ENCODE measurements at places on chromosomes 4 and X.

DNA sequence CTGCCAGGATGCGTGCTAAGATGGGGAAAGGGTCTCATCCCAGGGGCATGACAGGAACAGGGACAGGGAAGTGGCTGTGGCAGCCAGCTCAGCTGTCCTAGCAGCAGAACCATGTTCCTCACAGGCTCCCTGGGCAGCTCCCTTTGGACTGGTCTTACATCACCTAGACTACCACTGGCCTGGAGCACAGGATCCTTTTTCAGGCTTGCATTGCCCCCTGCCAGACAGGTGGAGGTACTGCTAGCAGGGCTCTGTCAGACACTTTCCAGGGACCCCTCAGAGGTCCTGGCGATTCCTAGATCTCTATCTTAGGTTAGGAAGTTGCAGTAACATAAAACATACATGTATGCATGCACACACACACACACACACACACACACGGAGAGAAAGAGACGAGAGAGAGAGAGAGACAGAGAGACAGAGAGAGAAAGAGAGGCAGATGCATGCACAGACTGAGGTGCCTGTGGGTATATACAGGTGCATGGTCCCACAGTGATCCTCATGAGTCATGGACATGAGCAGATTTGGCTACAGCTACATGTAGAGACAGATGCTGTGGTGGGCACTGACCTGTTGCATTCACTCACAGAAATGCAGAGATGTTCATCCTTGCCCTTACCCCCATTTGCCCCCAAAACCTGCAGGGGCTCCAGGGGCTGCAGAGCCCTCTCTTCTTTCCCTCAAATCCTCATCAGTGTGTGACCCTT lies 63.6 kb downstream of the STARD8 start:
- DNase-seq = no peak

DNA sequence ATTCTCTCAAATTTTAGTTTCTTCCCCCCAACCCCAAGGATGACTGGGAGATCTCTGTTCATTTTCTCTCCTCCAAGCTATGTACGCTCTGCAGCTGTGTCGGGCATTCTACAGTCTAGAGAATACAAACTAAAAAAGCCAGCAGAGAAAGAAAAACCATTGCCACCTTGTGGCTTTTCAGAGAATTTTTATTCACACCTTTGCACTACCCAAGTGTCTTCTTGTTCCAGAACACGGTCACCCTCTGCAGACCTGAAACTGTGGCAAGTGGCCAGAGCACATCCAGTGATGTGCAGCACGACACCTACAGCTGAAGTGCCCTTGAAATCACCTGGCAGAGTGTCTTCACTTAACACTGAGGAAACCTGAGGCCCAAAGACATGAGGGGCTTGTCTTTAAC lies 68.6 kb downstream of the CHST7 start:
- DNase-seq = no peak

DNA sequence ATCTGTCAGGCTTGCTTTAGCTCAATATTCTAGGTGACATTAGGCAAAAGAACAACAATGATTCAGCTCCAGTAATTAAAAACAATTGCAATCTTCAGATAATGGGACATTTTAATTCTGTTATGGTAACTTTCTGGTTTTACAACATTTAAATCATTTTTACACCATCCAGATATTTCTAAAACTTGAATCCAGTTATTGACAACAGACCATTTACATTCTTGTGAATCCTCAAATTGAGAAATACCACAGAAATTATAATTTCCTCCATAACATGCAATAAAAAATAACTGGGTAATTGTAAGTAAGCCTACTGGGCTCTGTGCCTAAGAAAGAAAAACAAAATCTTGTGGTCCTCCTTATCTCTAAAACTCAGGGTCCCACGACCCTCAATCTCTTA lies 195.0 kb upstream of the S100G start:
- DNase-seq = no peak

- DNase-seq = no peak
Observed at GRCh38 chrX:17226736-17227135, 148.3 kb upstream of the NHS start.

- DNase-seq = no peak
Observed at GRCh38 chr4:76364763-76365162, 56.2 kb downstream of the CCDC158 start.

- no peak for DNase-seq
Observed at GRCh38 chr4:47238667-47239066, 207.3 kb downstream of the GABRB1 start.

- DNase-seq = no peak
Observed at GRCh38 chrX:112820364-112821268, 20.0 kb downstream of the AMOT start.

DNA sequence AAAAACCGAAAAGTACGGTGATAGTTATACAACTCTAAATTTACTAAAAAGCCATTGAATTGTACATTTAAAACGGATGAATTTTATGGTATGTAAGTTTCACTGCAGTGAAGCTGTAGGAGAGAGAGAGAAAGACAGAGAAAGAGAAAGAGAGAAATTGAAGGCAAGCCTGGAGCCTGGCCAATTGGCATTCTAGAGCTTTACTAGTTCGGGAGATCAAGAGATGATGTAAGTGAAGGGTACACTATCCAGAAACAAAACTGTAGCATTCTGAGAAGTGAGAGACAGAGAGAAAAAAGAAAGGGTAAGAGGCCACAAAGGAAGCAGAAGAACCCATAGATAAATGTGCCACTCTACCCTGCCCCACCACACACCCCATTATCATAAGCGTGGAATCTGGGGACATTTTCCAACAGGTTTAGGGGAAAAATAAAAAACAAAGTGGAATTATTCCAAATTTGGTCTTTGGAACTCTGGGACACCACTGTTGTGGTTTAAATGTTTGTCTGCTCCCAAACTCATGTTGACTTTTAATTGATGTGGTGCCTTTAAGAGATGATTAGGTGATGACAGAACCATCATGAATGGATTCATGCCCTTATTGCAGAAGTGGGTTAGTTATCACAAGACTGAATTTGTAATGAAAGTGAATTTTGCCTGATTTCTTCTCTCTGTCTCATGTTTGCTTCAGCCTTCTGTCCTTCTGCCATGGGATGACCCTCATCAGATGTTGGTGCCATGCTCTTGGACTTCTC lies 123.0 kb upstream of the PLS3 start:
- DNase-seq = no peak

- no peak for DNase-seq
Observed at GRCh38 chr4:57504139-57504538, 394.0 kb upstream of the IGFBP7 start.

GRCh38 chr4:1856943-1857699 lies 1.2 kb upstream of the LETM1 start:
- no peak for DNase-seq

DNA sequence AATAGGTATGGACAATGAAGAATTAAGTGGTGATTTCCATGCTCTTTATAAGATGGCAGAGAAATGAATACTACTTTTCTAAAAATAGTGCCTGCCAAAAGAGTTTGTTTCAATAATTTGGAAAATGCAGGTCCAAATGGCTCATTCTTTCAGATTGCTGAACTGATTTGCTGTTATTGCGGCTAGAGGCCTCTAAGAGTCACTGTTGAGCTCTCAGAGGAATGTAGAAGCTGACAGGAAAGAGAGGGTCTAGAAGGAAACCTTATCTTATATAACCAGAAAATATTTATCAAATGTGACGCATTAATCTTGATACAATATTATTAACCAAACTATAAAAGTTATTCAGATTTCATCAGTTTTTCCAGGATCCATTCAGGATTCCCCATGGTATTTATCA lies 65.7 kb upstream of the PAGE1 start:
- DNase-seq = no peak

GRCh38 chrX:19709812-19710518 lies 177.4 kb downstream of the SH3KBP1 start:
- no peak for DNase-seq

DNA sequence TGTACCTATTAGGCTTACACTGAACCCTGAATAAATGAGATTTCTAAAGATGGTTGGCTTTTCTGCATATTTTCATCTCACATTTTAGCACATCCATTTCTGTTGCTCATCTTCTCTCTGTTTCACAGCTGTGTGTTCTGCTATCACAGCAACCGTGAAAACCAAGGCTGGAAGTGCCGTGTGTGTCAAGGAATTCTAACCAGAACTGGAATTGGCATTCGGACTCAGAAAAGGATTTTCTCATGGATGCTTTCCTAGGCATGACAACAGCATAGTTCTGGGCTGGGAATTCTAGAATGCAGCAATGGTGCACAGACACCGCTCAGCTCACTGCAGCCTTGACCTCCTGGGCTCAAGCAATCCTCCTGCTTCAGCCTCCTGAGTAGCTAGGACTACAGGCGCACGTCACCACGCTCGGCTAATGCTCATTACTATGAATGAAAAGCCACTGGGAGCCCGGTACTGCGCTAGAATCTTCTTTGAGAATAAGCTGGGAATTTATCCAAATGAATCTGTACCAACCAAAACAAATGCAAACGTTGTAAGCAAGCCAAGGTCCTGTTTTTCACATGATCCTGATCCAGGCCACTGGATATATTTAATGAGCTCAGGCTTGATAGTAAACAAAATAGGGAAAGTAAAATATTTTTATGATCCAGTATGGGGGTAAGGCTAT lies 105.2 kb downstream of the RBM47 start:
- DNase-seq = no peak

Data from activated T-helper 1 cell treated with anti-CD3 and anti-CD28 coated beads, Interleukin-2, amount 50 U/mL, for 16 hours (primary cell).